ENCODE measurements at places on chromosomes 13 and 19.

DNA sequence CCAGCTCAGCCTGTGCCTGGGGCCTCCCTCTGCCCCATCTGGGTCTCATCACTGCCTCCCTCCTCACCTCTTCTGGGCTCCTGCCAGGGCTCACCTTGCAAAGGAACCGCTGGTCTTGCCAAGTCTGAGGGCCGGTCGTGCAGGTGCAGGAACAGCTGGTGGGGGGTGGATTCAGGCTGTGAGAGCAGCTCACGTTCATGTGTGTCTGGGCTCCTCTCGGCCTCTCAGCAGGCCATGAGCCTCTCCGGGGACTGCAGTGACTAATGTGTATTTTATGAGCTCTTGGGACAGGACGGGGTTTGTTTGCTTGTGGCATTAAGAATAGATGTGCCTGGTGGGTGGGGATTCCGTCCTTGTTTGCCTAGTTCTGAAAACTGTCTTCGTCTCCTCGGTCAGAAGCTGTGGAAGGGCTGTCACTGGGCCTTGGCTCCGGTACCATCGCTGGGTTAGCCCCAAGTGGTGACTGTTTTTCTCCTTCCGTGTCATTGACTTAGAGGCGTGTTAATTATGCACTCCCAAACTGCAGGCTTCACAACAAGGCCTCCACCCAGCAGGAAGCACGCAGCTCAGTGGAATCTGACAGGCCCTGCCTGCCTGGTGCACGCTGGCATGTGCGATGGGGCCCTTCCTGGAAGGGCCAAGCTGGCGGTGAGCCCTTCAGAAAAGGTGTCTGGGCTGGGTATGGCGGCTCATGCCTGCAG, 77.6 kb downstream of the KDM4B start:
- DNase-seq = no peak

- no peak for DNase-seq
Measured at GRCh38 chr13:30303269-30303668, 4.1 kb downstream of the KATNAL1 start.

- DNase-seq = no peak
Measured at GRCh38 chr13:44618326-44618725, 42.2 kb upstream of the TSC22D1 start.

DNA sequence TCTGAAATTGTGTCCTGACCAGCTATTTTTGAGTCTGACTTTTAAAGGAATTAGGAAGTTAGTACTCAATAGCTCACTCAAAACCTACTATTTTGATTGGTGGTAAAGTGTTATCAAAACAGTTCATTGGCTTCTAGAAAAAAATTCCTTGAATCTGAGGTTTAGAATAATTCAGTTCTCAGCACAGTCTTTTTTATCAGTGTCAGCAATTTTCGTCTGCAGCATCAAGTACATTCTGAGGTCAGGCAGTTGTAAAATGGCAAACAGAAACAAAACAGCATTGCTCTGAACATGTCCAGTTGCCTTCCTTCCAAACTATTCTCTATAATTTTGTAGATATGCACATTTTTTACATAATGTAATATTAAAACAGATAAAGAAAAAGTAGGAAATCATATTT, 1644.1 kb downstream of the SLITRK5 start:
- DNase-seq = no peak

DNA sequence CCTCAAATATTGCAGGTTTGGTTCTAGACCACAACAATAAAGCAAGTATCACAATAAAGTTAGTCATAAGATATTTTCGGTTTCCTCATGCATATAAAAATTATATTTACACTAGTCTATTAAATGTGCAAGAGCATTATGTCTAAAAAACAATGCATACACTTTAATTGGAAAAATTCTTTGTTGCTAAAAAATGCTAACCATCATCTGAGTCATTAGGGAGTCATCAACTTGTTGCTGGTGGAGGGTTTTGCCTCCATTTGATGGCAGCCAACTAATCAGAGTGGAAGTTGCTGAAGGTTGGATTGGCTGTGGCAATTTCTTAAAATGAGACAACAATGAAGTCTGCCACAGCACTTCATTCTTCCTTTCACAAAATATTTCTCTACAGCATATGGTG, 422.3 kb upstream of the GPC6 start:
- no peak for DNase-seq

GRCh38 chr19:35777086-35777841, 1.9 kb downstream of the ARHGAP33 start:
- DNase-seq = no peak

All from testis (tissue), 5 donors.